Activated CD4-positive, alpha-beta T cell treated with anti-CD3 and anti-CD28 coated beads, Interleukin-2, amount 10 ng/mL, durations not matched to agents 24 days and 14 days (primary cell): ENCODE measurements at places on chromosomes 2 and 18. TPM values are rescaled to one million over a fixed set of nuclear protein-coding genes. Genes with fewer than 3 reads are reported as not detected.

NFU1 gene
- 30.4 and 32.3 TPM in 2 replicates for total RNA-seq

DNA sequence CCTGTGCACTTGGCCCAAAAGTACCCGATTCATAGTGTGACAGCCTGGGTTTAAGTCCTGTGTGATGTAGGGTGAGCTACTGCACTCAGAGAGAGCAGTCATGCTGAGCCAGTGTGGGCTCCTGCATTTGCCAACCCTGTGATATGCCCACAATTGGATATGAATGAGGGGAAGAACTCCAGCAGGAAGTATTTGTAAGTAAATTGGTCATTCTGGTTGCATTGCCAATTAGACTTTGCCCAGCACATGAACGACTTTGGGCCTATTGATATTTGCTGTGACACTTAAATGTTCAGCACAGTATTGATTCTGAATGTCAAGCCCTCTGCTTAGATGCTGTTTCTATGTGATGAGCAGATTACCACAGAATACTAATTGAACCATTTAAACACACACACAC is 570.9 kb downstream of the PIK3C3 start:
- no peak for DNase-seq

ELAC1 gene
- 6.8 and 7.0 TPM in 2 replicates for total RNA-seq

ALKAL2 gene
- total RNA-seq, result 0.28 and 0.33 TPM in 2 replicates

ZNF804A gene
- not detected in 2 replicates for total RNA-seq

DNA sequence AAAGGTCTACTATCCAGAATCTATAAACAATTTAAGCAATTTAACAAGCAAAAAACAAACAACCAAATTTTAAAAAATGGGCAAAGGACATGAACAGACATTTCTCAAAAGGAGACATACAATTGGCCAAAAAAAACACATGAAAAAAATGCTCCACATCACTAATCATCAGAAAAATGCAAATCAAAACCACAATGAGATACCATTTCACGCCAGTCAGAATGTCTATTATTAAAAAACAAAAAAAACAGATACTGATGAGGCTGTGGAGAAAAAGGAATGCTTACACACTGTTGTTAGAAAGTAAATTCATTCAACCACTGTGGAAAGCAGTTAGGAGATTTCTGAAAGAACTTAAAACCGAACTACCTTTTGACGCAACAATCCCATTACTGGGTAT is 66.4 kb upstream of the SESTD1 start:
- DNase-seq, result no peak

FSHR gene
- total RNA-seq, result not detected in 2 replicates

KIF5C gene
- total RNA-seq, result 16.9 and 20.0 TPM in 2 replicates

DNA sequence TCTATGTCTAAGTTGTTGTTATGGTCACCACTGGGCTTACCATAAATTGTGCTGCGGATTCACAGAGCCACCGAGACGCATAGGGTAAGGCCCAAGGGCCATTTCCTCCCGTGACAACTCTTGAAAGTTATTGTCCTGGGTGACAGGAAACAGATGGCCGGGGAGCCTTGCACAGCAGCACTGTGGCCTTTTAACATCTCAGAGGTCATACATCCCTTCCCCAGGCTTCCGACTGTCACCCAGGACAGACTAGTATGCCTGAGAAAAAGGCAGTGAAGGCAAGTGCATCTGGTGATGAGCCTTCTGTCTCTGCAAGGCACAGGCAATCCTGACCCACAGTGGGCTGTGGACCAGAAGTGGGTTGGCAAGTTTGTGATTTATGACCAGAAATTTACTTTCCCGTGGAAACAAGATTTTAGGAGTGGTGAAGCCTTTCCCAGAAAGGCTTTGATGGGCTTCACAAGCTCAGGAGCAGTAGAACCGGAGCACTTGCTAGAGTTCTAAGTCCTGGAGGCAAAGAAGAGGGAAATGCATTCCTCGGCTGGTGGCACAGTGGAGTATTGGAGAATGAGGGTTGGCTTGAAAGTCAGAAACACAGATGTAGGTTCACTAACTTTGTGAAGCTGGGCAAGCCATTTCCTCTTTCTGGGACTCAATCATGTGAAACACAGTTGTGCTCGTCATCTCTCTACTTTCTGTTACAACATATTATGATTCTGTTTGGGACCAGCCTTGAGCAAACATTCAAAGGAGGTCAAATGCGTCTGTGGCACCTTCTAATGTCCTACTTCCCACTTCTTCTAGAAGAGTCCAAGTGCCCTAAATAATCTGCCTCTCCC is 2.0 kb upstream of the CAPN14 start:
- DNase-seq, result no peak

DOK6 gene
- not detected in 2 replicates for total RNA-seq

CERS6 gene
- total RNA-seq, result 25.3 and 26.3 TPM in 2 replicates

CD207 gene
- not detected in 2 replicates for total RNA-seq

LYPD6B gene
- total RNA-seq, result not detected in 2 replicates

VWC2L gene
- not detected in 2 replicates for total RNA-seq

- DNase-seq, result no peak
Measured at GRCh38 chr2:137693534-137693933, 270.7 kb upstream of the HNMT start.

SLC66A2 gene
- 45.6 and 46.5 TPM in 2 replicates for total RNA-seq

GRCh38 chr18:62745089-62745751 is 29.9 kb downstream of the PHLPP1 start:
- no peak for DNase-seq

ASIC4 gene
- not detected in 2 replicates for total RNA-seq
